ENCODE measurements at places on chromosomes 7 and 10. TPM values are rescaled to one million over a fixed set of nuclear protein-coding genes. Genes with fewer than 3 reads are reported as not detected.

Gene CAV1
- 22.3 TPM for total RNA-seq

Gene PARD3
- total RNA-seq = 39.2 TPM

Gene CPED1
- 6.9 TPM for total RNA-seq

Gene GPR15LG
- total RNA-seq = 83.2 TPM

Gene TSPAN15
- total RNA-seq = 81.9 TPM

Gene NODAL
- not detected for total RNA-seq

Gene MRLN
- not detected for total RNA-seq

Gene MYH16
- total RNA-seq = not detected

Gene NKX1-2
- total RNA-seq = not detected

Gene VIPR2
- 1.5 TPM for total RNA-seq

DNA sequence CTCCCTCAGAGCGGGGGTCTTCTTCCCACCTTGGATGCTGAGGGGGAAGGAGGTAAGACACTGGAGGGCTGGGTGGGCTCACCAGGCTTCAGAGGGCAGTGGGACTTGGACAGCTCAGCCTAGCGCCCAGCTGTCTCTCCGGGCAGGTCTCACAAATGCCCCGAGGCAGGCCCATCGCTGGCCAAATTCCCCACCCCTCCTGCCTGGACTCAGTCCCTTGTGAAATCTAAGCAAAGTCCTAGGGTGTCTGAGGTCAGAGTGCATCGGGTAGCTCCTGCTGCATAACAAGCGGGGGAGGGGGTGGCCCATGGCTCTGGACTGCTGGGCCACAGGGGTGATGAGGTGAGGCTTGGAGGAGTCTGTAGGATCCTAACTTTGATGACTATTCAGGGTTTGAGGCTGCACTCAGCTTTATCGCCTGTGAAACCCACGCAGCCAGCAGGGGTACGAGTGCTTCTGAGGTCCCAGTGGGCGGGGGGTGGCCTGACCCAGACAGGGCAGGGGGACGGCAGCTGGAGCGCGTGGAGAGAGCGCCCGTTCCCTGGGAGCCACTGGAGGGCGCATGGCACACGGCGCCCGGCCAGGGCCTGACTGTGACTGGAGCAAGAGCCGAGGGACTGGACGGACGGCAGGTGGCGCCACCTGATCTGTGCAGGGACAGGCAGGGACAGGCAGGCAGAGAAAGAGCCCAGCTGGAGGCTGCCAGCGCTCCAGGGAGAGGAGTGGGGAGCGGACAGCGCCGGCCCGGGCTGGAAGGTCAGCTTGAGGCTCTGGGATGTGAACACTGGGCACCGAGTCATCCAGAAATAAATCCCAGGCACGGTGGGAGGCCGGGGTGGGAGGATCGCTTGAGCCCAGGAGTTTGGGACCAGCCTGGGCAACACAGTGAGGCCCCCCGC, 10.0 kb downstream of the CYP2W1 start:
- DNase-seq = peak; percentile 97

- DNase-seq = no peak
These were observed 80.1 kb downstream of the SEC61G start for GRCh38 chr7:54678763-54679489.

DNA sequence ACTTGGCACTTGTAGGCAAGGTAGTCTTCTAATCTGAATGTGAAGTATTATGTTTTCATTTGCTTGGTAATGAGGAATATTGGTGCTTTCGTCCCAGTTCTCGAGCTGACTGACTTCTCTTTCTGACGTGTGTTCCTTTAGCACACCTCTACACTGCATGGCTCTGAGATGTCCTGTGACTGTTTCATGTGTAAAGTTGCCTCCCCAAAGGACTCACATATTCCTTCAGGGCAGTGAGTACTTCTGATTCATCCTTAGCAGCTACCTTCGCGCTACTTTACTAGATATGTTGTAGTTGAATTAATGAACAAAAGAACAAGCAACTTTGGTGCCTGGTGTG, 113.7 kb downstream of the EGFR start:
- DNase-seq = no peak

- DNase-seq = no peak
These were observed 114.7 kb downstream of the CD36 start for GRCh38 chr7:80752954-80753690.

DNA sequence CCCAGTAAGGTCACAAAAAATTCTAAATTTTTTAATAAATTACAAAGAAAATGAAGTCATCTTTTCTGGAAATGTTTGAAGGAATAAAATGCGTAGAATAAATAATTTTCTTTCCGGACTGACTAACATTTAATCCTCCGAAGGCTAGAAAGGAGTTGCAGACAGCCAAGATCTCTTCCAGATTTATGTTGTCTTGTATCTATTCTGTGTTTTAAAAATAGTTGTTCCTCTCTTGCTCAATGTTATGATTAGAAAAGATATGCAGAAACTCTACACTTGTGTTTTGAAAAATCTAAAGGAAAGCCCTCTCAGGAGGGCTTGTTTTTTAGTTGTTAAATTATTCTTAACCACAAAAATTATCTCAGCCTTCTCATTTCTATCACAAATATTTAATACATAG, 70.7 kb downstream of the MACC1 start:
- no peak for DNase-seq

- no peak for DNase-seq
These were observed 7.8 kb upstream of the KLF6 start for GRCh38 chr10:3792710-3793219.

DNA sequence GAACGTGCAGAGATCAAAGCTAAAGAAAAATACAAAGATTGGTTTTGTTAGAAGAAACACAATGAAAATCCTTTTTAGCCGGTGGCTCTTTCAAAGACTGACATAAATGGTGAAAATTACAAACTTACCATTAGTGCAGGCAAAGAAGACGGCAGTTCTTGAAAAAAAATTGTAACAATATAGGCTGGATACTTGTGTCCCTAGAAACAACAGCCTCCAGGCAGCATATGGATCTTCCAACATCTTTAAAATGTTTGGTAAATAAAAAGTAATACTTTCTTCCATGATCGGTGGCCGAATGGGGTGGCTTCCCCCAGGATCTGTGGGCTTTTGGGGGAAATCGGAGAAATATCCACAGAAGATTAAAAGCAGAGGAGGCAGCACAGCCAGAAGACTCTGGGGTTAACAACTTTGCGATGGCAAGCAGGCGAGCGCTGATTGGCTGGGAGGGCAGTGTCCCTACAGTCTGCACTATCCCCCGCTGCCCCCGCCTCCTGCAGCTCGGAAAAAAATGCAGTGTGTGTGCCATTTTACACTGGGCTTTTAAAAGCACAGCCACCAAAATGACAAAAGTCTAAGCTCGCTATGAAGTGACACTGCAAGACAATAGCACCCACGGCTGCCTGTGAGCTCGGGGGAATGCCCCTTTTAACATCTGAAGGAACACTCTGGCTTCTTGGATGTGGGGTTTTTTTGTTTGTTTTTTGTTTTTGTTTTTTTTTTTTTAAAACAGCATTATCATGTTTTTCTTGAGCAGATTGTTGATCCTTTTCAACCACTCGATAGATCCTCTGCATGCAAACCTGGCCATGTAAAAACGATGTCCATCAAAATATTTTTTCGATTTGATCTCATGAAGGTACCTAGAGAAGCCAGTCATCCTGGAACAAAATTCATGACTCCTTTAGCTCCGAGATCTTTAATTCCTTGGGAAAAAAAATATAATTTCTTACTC, 31.7 kb upstream of the EPC1 start:
- peak; percentile 98 for DNase-seq

DNA sequence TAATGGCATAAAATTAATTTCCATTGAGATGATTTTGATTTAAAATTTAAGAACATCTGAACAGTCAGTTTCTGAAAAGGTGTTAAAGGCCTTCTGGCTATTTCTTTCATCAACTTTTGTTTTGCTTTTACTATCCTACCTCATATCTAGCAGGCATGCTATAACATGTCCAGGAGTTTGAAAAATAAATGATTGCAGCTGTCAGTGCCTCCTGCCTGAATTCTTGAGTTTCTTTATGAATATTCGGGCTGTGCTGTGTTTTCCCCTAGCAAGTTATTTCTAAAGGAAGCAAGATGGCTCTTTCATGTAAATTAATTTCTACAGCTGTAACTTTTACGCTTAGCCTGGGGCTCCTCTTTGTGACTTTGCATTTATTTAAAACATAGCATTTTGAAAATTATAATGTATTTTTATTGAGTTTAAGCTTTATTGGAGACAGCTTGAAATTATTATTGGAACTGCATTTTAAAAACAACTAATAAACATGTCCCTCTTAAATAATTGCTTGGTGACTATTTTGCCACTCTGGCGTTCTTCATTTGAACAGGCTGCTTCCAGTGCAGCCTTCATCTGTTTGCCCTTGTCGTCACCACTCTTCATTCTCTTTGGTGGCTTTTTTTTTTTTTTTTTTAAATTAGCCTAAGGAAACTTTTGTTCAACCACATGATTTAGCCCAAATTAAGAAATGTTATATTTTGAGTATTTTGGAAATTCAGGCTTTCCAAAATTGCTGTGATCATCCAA, 1083.4 kb upstream of the LRRN3 start:
- DNase-seq = no peak

DNA sequence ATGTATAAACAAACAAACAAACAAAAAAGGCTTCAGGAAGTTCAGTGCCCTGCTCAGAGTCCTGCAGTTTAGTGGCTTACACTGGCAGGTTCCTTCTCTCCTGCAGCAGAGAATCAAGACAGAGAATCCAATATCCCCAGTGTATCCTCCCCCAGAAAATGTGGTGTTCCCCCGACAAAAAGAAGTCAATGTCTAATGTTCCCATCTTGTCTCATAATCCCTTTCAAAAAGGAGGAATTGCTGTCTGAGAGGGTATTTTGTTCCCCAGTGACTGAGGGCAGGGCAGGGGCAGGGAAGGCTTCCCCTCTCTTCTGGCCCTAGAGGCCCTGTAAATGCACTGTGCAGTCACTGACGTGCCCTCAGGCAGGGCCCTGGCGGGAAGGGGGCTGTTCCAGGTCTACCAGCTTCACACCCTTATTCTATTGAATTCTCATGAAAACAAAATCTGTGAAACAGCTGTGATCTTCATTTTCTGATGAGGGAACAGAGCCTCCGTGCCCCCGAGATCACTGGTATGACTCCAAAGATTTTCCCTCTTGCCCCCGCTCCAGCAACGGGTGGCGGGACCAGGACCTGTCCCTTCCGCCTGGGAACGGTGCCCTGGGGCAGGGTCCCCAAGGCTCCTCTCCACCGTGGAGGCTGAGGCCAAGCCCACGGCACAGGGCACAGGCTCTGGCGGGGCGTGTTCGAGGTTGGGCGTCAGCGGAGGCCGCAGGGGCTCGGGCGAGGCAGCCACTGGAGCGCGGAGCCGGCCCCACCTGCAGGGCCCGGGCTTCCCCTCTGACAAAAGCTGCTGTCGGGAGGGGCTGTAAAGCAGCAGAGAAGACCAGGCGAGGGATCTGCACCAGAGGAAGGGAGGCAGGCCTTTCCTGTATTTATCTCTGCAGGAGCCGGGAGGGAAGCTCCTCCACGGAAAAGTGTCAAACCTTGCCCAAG, 13.4 kb upstream of the WDFY4 start:
- no peak for DNase-seq

- DNase-seq = peak; percentile 49
These were observed 14.8 kb downstream of the CCL24 start for GRCh38 chr7:75798770-75799169.

GRCh38 chr7:36286226-36286625, 103.4 kb upstream of the ANLN start:
- no peak for DNase-seq

DNA sequence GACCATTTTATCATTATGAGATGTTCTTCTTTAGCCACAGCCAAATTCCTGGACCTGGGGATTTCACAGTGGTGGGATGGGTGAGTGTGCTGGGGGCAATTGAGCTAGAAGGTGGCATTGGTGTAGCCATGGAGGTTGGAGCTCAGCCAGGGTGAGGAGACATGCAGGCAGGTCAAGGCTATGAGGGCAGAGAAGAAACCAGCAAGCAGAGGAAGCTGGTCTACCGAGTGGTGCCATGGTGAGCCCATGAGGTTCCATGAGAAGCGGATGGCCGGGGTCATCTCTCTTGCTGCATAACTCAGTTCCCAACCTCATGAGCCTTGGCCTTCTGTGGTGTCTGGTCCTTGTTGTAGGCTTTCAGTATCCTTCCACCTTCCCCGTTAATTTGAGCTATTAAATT, 91.4 kb downstream of the CARD11 start:
- no peak for DNase-seq

DNA sequence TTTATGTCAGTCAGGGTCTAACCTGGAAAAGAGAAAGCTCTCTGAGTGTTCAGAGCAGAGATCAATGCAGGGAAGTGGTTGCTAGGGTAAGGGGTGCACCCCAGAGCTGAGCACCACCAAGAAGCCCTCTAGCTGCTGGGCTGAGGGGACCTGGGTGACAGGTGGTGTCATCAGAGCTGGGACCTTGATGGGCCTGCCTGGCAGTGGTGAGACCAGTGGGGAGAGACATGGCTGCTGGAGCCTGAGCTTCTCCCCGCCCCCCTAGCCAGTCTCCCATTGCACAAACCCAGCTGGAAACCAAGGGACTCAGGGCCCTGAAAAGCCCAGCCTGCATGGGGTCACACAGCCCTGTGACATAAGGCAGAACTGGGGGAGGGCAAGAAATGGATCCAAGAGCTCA, 49.1 kb upstream of the OSBPL3 start:
- DNase-seq = no peak

DNA sequence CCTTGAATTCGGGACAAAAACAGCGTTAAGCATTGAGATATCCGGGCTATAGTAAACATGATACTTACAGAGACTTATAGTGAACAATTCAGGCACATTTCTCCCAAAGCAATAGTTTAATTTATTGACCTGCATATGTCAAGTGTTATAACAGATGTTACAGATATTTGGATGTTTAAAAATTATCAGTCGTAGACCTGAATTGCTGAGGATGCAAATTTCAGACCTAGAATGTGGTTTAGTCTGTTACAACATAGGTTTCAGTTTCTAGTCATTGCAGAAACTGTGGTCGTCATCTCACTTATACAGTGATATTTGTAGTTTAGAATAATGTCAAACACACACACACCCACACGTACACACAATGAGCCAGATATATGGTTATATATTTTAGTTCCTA, 85.2 kb downstream of the VTI1A start:
- no peak for DNase-seq

- DNase-seq = no peak
These were observed 35.3 kb upstream of the DUSP5 start for GRCh38 chr10:110462166-110463095.

DNA sequence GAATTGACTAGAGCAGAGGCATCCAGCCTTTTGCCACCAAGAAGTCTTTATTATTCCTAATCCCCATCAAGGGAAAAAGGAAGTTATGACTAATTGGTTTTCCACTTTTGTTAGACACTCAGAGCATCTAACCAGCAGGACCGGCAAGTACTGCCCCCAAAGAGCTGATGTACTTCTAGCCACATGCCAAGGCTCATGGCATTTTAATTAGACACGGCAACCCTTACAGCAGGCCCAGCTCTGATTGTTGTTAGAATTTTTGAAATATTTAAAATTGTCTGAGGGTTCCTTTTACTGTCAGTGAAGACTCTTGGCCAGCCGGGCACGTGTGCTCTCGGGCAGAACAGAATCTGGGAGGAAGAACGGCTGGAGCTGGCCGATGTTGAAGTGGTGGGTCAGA, 114.8 kb downstream of the SPAG6 start:
- no peak for DNase-seq

Data from Peyer's patch (tissue), 4 donors.